ENCODE measurements at places on chromosomes 1 and 21. TPM values are rescaled to one million over a fixed set of nuclear protein-coding genes. Genes with fewer than 3 reads are reported as not detected.

Gene ADORA1
- 7.3 TPM for total RNA-seq

Gene FMN2
- 3.5 TPM for total RNA-seq

Gene MAGI3
- 22.3 TPM for total RNA-seq

Gene DHRS3
- 168 TPM for total RNA-seq

Gene FCGR1A
- total RNA-seq = 13.2 TPM

Gene PCNT
- total RNA-seq = 31.0 TPM

Gene SLC25A33
- 4.5 TPM for total RNA-seq

Gene ABCA4
- total RNA-seq = 0.26 TPM

Gene TGFB2
- 10.3 TPM for total RNA-seq

Gene HFM1
- total RNA-seq = 0.60 TPM

Gene LCE3D
- not detected for total RNA-seq

Gene IVNS1ABP
- 85.7 TPM for total RNA-seq

Gene OLFML2B
- 8.4 TPM for total RNA-seq

Gene OR2W3
- total RNA-seq = 0.66 TPM

Gene MFAP2
- 19.8 TPM for total RNA-seq

GRCh38 chr1:2611031-2611501, 21.8 kb downstream of the MMEL1 start:
- peak; percentile 65 for DNase-seq

- DNase-seq = no peak
Observed at GRCh38 chr1:245475961-245476516, 321.3 kb downstream of the KIF26B start.

- DNase-seq = no peak
Observed at GRCh38 chr1:15961492-15961891, 14.4 kb downstream of the ZBTB17 start.

GRCh38 chr1:58460469-58460868, 86.1 kb downstream of the OMA1 start:
- no peak for DNase-seq

GRCh38 chr1:83849191-83850061, 149.5 kb downstream of the TTLL7 start:
- DNase-seq = no peak

GRCh38 chr1:69595486-69595885, 27.8 kb downstream of the LRRC7 start:
- DNase-seq = no peak

GRCh38 chr1:18128298-18128697, 20.7 kb downstream of the IGSF21 start:
- DNase-seq = no peak

DNA sequence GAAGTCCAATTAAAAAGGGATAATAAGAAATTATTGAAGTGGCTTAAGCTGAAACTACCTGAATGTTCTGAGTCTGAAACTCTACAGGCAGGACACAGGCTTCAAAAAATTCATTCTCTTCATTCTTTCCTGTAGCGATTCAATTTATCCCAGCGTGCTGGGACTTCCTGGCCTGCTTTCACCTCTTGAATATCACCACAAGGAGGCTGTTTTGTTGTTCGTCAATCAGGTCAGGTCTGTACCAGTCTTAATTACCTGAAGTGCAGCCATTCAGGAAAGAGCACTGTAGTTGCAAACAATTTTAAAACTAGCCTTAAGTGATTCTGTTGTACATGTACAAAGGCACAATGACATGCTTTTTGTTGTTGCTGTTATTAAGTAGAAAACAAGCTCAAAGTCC, 38.4 kb downstream of the FYB2 start:
- DNase-seq = no peak

- DNase-seq = no peak
Observed at GRCh38 chr1:70945251-70945650, 102.4 kb downstream of the PTGER3 start.

DNA sequence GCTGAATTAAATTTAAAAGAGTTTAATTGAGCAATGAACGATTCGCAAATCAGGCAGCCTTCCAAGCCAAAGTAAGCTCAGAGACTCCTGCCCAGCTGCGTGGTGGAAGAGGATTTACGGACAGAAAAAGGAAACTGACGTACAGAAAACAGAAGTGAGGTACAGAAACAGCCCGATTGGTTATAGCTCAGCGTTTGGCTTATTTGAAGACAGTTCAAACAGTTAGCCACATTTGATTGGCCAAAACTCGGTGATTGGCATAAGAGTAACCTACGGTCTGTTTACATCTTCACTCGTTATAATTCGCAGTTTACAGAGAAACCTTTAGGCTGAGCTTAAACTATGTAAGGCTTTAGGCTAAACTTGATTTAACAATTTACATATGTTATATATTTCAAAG, 46.9 kb downstream of the CR1L start:
- no peak for DNase-seq

GRCh38 chr1:20298626-20299025, 8.0 kb downstream of the VWA5B1 start:
- no peak for DNase-seq

DNA sequence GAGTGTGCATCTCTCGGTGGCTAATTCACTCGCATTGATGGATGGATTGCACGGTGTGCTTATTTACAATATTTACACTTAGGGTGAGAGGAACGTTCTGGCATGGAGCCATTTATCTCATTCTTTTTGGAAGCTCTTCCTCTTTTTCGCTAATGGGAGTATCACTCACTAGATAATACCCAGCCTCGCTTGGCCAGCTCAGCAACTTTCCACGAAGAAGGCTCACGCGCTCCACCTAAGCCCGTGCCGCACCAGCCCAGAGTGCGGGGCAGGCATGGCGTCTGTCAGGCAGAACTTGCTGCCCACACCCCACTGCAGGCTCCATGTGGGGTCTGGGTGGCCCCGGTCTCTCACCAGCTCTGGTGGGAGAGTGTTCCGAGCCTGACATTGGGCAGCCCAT, 484.9 kb downstream of the NPHP4 start:
- DNase-seq = no peak

- no peak for DNase-seq
Observed at GRCh38 chr1:65221638-65222339, 73.8 kb downstream of the AK4 start.

DNA sequence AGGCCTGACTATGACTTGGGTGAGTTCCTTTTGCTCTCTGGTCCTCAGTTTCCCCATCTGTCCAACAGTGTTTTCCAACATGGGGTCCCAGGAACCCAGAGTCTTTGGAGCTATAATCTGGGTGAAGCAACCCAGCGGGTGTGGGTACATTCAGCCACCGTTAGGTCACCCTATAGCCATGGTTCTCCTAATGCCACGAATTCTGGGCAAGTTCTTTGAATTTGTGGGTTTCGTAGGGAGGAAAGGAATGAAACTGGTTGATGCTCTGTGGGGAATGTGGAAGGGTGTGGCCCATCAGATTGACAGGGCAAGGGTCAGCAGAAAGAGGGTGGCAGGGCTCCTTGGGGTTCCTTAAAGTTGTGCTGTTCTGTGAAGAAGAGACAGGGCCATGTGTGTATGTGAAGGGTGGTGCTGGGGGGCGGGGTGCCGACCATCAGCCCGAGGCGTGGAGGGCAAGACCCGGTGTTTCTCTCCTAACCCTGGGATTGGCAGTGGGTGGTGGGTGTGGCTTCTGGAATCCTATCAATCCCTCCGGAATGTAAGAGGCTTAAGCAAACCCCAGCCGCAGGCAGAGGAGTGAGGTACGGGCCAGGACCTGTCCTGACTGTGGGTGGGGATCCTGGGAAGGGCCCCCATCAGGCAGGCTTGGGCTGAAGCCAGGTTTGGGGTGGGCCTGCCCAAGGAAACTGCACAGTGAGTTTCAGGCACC, 35.5 kb upstream of the ZNF362 start:
- no peak for DNase-seq

- no peak for DNase-seq
Observed at GRCh38 chr1:29708796-29709703, 472.7 kb downstream of the PTPRU start.

GRCh38 chr1:56200442-56200841, 378.9 kb downstream of the PLPP3 start:
- no peak for DNase-seq

- DNase-seq = no peak
Observed at GRCh38 chr1:214329470-214330220, 48.7 kb downstream of the SMYD2 start.

DNA sequence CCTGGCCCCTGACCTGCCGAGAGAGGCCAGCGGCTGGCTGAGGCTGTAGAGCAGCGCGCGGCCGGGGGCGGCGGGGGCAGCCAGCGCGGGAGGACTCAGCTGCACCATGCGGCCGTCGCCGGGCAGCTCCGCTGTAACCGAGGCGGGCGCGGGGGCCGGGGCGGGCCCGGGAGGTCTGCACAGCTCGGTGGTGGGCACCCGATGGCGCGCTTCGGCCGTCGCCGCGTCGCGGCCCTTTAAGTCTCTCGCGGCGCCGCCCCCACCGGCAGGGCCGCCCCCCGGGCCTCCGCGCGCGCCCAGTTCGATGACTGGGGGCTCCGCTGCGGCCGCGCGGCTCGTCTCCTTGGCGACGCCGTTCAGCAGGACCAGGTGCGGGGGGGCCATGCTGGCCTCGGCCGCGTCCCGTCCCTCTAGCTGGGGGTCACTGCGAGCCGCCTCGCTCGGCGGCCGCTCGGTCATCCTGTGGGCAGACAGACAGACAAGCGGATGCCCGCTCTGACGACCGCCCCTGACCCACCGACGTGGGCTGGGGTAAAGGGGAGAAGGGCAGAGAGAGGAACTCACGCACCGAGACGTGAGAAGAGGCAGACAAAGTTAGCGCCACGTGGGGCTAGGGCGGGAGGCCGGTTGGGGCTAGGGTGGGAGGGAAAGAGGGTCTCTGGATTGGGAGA, 6.5 kb downstream of the TAL1 start:
- no peak for DNase-seq

DNA sequence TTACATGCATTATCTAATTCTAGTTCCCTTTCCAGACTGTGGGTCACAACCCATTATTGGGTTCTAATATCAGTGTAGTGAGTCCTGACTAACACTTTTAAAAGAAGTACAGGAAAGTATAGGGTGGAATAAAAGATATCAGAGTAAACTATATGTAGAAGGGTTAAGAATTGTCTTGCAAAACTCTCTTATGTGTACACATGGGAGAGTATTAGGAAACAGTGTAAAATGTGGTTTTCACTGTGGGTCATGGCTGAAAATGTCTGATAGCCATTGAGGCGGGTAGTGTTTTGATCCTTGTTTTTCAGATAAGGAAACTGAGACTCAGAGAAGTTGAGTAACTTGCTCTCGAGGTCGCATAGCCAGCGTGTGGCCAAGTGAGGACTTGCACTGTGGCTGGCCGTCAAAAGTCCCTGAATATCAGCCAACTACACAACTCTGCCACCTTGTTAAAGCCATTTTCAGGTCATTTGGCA, 18.5 kb upstream of the MTARC1 start:
- no peak for DNase-seq

DNA sequence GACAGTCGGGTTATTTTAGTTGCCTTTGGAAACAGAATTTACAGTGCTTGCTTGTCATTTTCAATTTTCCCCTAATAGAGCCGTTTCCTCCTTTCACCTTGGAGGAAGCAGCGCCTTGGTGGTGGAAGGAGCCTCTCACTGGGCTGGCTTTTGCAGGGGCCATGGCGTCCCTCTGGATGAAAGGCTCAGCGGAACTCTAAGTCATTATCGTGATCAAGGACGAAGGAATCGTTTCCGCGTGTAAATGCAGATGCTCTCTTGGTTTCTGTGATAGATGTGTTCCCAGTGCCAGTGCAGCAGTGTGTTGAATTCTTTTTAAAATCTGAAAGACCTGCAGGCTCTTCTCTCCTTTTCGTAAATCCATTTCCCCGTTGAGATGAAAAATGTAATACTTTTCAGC, 126.2 kb upstream of the LMO4 start:
- no peak for DNase-seq

DNA sequence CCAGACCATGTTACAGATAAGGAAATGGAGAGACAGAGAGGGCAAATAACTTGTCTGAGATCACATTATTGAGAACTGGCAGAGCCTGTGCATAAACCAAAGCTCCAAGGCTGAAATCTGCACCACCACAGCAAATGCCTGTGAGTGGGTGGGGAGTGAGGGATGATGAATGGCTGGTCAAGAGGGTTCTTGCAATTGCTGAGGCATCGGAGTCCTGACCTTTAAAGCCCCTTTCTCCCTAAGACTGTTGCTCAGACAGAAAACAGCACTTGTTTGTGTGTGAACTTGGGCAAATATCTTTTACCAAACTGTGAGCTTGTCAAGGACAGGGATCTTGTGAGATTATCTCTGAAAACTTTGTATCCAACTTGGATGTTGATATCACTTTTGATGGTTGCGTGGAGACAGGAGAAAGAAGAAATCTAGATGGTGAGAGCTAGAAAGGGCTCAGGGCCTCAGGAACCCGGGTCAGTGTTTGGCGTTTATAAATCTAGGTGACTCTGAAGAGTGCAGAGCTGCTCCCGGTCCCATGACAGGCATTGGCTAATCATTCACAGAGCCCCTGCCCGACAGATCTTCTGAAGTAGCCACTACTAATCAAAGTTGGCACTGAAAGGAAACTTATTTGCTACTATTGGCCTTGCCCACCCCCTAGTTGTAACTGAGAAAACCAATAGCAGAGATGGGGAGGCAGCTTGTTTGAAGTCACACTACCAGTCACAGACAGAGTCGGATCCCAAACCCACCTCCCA, 122.3 kb downstream of the FOXD2 start:
- peak; percentile 80 for DNase-seq

- no peak for DNase-seq
Observed at GRCh38 chr1:35838693-35839245, 31.0 kb downstream of the AGO4 start.

GRCh38 chr1:235650341-235651169, 971 bp upstream of the GNG4 start:
- DNase-seq = no peak

DNA sequence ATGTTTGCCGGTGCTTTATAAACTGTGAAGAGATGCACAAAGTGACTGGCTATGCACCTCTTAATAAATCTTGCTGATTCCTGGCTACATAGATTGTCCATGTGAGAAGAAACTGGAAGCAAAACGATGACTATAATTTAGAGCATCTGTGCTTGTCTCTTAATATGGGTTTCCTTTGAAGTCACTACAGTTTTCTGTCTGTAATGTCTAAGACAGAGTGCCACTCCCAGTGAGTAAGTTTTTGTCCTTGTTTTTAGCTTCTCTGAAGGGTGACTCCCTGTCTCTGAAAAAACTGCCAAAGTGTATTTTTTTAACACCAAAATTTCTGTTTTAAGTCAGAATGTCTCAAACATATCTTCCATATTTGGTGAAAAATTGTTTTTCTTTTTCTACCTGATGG, 175.1 kb downstream of the FASLG start:
- DNase-seq = no peak

- no peak for DNase-seq
Observed at GRCh38 chr1:2232916-2233438, 4.9 kb downstream of the SKI start.

GRCh38 chr1:9145021-9145668, 16.2 kb upstream of the GPR157 start:
- DNase-seq = peak; percentile 44

- no peak for DNase-seq
Observed at GRCh38 chr1:232635778-232636356, 5.9 kb upstream of the SIPA1L2 start.

- no peak for DNase-seq
Observed at GRCh38 chr1:19084206-19084738, 125.8 kb downstream of the UBR4 start.
